Activated CD4-positive, alpha-beta T cell treated with anti-CD3 and anti-CD28 coated beads, Interleukin-2, amount 50 U/mL, for 4 hours (primary cell): ENCODE measurements at places on chromosomes 7 and 10.

DNA sequence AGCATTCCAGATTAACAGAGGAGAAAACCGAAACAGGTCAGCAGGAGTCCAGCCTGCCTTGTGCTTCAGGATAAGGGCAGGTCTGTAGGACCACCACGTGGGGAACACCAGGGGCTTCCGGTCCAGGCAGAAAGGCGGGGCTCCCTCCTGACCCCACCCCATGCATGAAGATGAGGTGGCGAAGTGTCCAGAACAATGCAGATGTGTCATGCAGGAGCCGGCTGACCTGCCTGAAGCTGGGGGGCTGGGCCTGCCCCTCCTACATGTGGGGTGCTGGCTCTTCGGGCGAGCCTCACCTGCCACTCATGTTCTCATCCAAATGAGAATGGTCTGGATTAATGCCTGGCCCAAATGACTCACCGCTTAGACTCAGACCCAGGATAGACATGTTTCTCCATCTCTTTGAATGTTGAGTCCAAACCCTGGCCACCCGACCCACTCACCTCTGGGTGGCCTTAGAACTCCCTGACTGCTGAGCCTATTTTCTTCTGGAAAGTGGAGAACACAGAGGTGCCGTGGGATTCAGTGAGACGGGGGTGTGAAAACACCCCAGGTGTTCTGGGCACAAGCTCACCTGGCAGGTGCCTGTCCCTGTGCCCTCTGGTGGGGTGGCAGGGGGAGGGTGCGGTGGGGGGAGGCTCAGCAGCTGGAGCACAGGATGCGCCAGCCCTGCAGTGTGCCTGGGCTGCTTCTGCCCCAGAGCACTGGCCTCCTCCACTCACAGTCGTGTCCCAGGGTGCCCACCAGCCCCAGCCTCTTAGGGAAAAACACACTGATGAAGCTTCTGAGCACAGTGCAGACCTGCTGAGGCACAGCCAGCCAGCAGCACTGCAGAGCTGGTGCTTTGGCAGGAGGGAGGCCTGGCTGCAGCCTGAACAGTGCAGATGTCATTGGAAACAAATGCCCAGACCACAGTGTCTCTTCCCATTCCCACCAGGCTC, 55.2 kb upstream of the GDF10 start:
- DNase-seq = no peak

- DNase-seq = no peak
Measured at GRCh38 chr10:79602953-79603352, 7.8 kb upstream of the SFTPA1 start.

DNA sequence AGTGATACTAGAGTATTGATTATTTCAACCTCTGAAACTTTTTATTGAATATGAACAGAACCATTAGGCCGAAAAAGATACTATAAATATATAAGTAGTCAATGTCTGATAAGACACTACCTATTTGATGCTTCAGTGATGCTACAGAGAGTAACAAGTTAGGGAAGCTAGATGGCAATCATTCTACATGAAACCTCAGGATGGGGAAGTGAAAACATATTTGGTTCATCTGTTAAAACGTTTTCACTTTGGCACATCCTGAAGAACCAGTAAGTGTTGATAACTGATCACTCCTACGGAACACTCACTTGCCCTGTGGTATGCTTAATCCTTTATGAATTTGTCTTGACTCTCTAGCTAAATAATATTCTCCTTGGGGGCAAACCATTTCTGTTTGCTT, 1064.9 kb downstream of the NXPH1 start:
- no peak for DNase-seq

GRCh38 chr7:148395352-148395811, 195.2 kb upstream of the C7orf33 start:
- no peak for DNase-seq

- DNase-seq = no peak
Measured at GRCh38 chr10:104509981-104510380, 131.1 kb upstream of the SORCS3 start.

GRCh38 chr10:109956454-109957091, 33.3 kb upstream of the XPNPEP1 start:
- no peak for DNase-seq

DNA sequence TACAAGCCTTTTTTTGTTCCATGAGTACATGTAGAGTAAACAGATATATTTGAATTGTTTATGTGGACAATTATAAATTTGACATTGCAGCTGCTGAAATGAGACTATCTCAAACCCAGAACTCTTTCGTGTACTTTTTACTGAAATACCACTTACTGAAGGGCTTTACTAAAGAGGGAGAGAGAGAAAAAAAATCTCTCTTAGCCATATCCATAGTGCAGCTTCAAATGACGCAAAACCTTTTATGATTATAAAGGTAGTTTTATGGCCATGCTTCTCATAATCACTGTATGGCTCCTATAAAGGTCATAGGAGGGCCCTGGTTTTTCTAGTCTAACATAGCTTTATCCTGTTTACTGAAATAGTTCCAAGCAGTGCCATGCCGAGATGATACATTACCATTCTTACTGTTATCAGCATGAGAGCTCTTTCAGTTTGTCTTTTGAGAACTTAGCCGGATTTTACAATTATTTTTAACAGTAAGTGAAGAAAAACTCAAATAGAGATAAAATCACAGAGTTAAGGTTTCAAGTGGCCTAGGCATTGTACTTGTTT, 35.1 kb downstream of the KCND2 start:
- no peak for DNase-seq
